ENCODE measurements at places on chromosomes 11 and 22. TPM values are rescaled to one million over a fixed set of nuclear protein-coding genes. Genes with fewer than 3 reads are reported as not detected.

Gene RASSF7
- 64.1 TPM for total RNA-seq

Gene KIF18A
- total RNA-seq, result 18.9 TPM

Gene YPEL1
- 0.46 TPM for total RNA-seq

Gene CHRNA10
- 1.3 TPM for total RNA-seq

Gene SPTBN2
- 15.1 TPM for total RNA-seq

Gene SLC22A9
- total RNA-seq, result not detected

Gene OTOG
- not detected for total RNA-seq

Gene OR51B4
- not detected for total RNA-seq

Gene KCNK7
- total RNA-seq, result 0.93 TPM

Gene TPCN2
- 12.6 TPM for total RNA-seq

Gene OR8G1
- total RNA-seq, result not detected

Gene SLC22A25
- total RNA-seq, result not detected

Gene JHY
- total RNA-seq, result 2.8 TPM

Gene SAA4
- total RNA-seq, result not detected

Gene CLDN5
- not detected for total RNA-seq

Gene SLC22A6
- not detected for total RNA-seq

Gene TMPRSS13
- not detected for total RNA-seq

Gene RAB3IL1
- 21.1 TPM for total RNA-seq

Gene CYP2R1
- total RNA-seq, result 10.1 TPM

Gene CFL1
- total RNA-seq, result 1,998 TPM

Gene GAB4
- total RNA-seq, result not detected

Gene PRR14L
- total RNA-seq, result 5.8 TPM

Gene PEX16
- total RNA-seq, result 16.0 TPM

Gene SERPING1
- 0.62 TPM for total RNA-seq

Gene SPON1
- not detected for total RNA-seq

Gene PATE3
- not detected for total RNA-seq

Gene KCNK4
- 0.07 TPM for total RNA-seq

Gene TRIM49
- 0.05 TPM for total RNA-seq

Gene TSPO
- total RNA-seq, result 227 TPM

Gene DNAJB7
- total RNA-seq, result not detected

Gene GUCY1A2
- total RNA-seq, result 0.05 TPM

Gene ROBO4
- total RNA-seq, result not detected

Gene TMEM191B
- total RNA-seq, result 1.3 TPM

Gene MMP27
- not detected for total RNA-seq

Gene THRSP
- total RNA-seq, result not detected

Gene TEX54
- not detected for total RNA-seq

Gene FADS1
- total RNA-seq, result 247 TPM

Gene CDC42BPG
- total RNA-seq, result 1.5 TPM

Gene PRDM10
- total RNA-seq, result 1.3 TPM

Gene INS
- not detected for total RNA-seq

Gene TMEM191C
- 1.1 TPM for total RNA-seq

Gene LRRC10B
- total RNA-seq, result 0.14 TPM

Gene LYVE1
- total RNA-seq, result 1.2 TPM

Gene CHRM1
- total RNA-seq, result 0.06 TPM

Gene LRRC75B
- 8.8 TPM for total RNA-seq

Gene HEPN1
- not detected for total RNA-seq

Gene SAA2
- total RNA-seq, result 0.23 TPM

Gene SPDYC
- total RNA-seq, result not detected
